ENCODE measurements at places on chromosomes 7 and 10. TPM values are rescaled to one million over a fixed set of nuclear protein-coding genes. Genes with fewer than 3 reads are reported as not detected.

DNA sequence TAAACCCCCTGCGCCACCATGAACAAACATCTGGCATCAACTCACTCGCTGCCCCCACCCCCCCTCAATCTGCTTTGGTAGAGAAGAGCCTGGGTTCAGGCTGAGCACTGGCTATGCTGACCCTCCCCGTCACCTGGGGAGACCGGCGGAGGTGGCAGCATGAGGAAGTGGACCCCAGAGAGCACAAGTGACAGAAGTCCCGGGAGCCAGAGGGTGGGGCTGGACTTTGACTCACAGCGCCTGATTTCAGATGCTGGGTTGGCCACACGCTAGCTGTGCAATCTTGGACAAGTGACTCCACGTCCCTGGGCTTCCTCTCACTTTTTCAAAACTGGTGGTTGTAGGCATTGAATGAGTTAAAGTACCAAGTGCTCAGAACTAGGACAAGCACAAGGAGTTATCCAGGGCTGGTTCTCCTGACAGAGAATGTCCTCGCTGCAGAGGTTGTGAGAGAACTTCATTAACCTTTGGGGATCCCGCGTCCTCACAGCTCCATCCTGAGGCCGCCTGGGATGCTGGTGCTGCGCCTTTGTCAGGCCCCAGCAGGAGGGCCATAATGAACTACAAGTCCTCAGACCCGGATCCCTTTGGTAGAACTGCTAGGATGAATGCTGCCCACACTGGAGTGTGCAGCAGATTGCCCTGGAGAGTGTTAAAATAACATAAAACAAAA is 48.8 kb upstream of the RASGEF1A start:
- DNase-seq = no peak

GRCh38 chr10:128867210-128867609 is 599.8 kb upstream of the MGMT start:
- no peak for DNase-seq

NUPR2 gene
- total RNA-seq = not detected

- DNase-seq = no peak
Measured at GRCh38 chr10:48336978-48337599, 30.6 kb downstream of the MAPK8 start.

IDI2 gene
- total RNA-seq = not detected

SLC16A12 gene
- total RNA-seq = 0.50 TPM

AFAP1L2 gene
- total RNA-seq = 1.7 TPM

- DNase-seq = no peak
Measured at GRCh38 chr7:112723416-112723815, 66.8 kb downstream of the TMEM168 start.

GRCh38 chr7:77569514-77570232 is 32.6 kb downstream of the PTPN12 start:
- no peak for DNase-seq

DNA sequence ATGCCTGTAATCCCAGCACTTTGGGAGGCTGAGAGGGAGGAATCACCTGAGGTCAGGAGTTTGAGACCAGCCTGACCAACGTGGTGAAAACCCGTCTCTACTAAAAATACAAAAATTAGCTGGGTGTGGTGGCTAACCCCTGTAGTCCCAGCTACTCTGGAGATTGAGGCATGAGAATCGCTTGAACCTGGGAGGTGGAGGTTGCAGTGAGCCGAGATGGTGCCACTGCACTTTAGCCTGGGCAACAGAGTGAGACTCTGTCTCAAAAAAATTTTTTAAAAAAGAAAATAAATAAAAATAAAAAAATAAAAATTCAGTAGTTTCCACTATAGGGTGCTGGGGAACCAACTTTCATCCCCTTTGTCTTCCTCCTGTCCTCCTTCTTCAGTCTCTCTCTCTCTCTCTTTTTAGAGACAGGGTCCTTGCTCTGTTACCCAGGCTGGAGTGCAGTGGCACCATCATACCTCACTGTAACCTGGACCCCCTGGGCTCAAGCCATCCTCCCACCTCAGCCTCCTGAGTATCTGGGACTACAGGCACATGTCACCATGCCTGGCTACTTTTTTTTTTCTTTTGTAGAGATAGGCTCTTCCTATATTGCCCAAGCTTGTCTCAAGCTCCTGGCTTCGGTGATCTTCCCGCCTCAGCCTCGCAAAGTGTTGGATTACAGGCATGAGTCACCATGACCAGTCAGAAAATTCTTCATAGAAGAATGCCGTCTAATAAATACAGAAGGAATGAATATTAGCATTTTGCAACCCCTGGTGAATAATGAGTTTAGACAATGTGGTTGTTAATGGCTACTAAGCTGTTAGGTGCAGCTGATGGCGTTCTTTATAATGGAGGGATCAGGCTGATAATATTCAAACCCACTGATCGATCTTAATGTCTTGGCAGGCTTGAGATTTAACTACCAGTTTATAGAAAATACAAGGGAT is 20.6 kb downstream of the RBM20 start:
- peak; percentile 65 for DNase-seq

GRCh38 chr7:11485636-11486035 is 346.4 kb downstream of the THSD7A start:
- no peak for DNase-seq

- no peak for DNase-seq
Measured at GRCh38 chr7:147584771-147585193, 1005.8 kb upstream of the C7orf33 start.

GRCh38 chr7:158620839-158621441 is 33.3 kb upstream of the PTPRN2 start:
- DNase-seq = no peak

DNA sequence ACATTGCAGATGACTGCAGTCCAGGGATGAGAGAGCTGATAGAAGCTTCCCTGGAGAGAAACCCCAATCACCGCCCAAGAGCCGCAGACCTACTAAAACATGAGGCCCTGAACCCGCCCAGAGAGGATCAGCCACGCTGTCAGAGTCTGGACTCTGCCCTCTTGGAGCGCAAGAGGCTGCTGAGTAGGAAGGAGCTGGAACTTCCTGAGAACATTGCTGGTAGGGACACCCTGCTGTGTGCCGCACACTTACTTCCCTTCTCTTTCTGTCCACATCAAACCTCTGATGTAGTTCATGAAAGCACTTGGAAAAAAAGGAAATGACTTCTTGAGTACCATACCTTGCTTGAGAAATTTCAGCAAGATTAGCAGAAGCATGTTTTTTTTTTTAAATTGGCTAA is 25.3 kb downstream of the MAP3K8 start:
- peak; percentile 45 for DNase-seq

AKR1C4 gene
- total RNA-seq = not detected

GRCh38 chr10:110474826-110475225 is 22.9 kb upstream of the DUSP5 start:
- no peak for DNase-seq

- DNase-seq = no peak
Measured at GRCh38 chr10:46005383-46005782, 25.0 kb downstream of the NCOA4 start.

DNA sequence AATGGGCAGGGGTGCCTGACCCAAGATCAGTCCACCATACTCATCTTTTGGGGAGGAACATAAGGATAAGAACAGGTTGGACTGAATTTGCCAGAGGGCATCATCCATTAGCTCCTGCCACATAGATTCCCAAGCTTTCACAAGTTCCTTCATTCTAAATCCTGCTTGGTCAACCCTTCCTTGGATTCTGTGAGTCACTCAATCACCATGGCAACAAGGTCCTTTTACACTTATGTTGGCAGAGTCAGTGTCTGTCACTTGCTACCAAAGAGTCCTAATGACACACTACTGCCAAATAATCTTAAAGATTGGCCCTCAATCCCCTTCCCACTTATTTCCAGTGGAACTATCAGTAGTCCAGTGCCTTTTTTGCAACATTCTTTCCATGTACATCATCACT is 5.0 kb upstream of the LGI1 start:
- no peak for DNase-seq

GRCh38 chr10:31129271-31129670 is 97.6 kb upstream of the ZNF438 start:
- DNase-seq = peak; percentile 14

SEMA3C gene
- total RNA-seq = 5.3 TPM

- no peak for DNase-seq
Measured at GRCh38 chr10:28681291-28681763, 4.0 kb downstream of the BAMBI start.

DNA sequence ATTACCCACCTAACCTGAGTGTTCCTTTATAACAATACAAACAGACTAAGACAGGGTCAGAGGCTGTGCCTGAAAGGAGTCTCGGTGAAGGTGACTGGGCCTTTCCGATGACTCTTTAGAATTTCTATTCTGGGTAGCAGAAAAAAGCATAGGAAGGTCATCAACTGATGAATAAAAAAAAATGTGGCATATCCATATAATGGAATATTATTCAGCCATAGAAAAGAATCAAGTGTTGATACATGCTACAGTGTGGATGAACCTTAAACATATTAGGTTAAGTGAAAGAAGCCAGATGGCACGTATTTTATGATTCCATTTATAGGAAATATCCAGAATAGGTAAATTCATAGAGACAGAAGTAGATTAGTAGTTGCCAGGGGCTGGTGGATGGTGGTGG is 83.4 kb downstream of the LRMDA start:
- no peak for DNase-seq

- DNase-seq = no peak
Measured at GRCh38 chr10:100469756-100470155, 6.9 kb downstream of the WNT8B start.

ZPBP gene
- not detected for total RNA-seq

DNA sequence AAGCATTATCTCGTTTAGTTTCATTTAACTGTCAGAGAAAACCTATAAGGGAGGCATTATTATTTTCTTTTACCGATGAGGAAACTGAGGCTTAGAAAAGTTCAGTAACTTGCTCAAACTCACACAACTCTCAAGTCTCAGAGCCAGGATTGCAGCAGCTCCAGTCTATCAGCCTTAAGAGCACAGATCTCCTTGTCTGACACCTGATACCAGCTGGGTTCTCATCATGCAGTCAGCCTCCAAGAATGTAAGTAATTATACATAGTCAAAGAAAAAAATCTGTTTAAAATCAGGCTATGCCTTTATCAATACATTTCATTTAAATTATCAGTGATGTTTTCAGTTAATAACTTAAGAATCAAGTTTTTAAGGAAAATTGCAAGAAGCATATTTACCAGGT is 236.6 kb upstream of the TCF7L2 start:
- DNase-seq = no peak

ARHGEF35 gene
- 2.2 TPM for total RNA-seq

DNA sequence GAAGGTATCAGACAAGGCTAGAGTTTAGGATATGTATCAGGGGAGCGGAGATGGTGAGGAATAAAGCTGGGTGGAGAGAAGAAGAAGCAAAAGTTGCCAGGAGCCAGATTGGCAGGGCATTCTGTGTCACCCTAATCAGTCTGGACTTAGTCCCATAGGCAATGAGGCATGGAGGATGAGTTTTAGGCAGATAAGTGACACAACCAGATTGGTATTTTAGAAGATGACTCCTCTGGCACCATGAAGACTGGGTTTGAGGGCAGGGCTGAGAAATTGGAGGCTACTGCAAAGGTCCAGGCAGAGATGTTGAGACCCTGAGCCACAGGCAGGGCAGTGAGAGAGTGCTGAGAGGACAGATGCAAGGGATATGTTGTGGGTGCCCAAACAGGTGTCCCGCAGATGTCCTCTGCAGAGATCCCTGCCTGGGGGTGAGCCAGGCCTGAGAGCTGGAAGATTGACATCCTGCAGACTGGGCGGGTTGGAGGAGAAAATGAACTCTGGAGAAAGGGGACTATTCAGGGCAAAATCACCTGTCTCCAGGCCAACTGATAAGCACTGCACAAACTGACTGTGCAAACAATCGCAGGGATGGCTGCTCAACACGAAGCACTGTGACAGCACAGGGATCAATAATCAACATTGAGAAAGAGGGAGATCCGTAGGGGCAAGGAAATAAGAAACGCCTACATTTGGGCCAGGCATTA is 11.9 kb upstream of the HABP2 start:
- DNase-seq = no peak

GRCh38 chr10:131003455-131003854 is 308.1 kb downstream of the TCERG1L start:
- no peak for DNase-seq

GRCh38 chr10:43341450-43341849 is 30.0 kb upstream of the FXYD4 start:
- no peak for DNase-seq

SKAP2 gene
- 123 TPM for total RNA-seq

C1QL3 gene
- total RNA-seq = not detected

DNA sequence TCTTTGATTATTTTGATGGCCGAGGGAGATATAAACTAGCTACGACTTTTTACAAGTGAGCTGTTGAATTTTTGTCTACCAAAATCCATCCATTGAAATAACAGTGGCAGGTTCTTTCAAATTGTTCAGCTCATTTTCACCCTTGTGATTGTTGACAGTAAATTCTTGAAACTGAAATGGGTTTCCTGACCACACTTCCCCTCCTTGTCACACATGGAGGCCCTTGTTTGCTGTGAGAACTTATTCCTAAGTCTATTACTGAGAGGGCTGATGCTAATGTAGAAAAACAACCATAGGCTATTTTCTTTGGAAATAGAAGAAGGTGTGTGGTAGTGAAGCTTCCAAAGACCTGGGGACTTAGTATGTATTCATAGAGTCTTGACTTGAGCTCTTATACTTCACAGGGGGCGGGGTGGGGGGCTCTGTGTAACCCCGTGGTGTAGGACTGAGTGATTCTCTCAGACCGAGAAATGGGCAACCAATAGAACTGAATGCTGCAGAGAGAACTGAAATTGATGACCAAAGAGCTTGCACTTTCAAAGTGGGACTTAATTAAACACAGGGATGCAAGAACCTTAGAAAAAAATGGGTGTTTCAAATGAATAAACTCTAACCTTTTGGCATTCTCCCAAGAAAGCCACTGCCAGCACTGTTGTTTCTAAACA is 718.9 kb downstream of the CCSER2 start:
- DNase-seq = no peak

DNA sequence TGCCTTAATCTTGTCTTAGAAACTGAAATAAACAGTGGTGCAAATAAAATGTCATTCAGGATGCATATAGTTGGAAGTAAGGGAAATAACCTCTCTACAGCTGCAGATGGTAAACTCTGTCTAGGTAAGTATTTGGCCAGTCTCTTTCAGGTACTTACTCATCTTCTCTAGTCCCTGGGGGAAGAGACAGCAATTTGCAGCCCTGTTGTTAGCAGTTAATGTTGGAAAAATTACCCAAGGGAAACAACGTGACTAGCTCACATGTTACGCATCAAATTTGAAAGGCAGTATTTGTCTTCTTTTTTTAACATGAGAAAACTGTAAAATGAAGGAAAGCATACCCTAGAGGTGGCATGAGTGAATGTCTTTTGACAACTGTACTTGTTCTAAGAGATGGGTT is 3.2 kb upstream of the HUS1 start:
- DNase-seq = no peak

CPXM2 gene
- 2.3 TPM for total RNA-seq

- DNase-seq = no peak
Measured at GRCh38 chr7:159120540-159120919, 24.1 kb downstream of the VIPR2 start.

All from adrenal gland (tissue), 19 donors.